ENCODE measurements at places on chromosomes 4 and X. TPM values are rescaled to one million over a fixed set of nuclear protein-coding genes. Genes with fewer than 3 reads are reported as not detected.

DNA sequence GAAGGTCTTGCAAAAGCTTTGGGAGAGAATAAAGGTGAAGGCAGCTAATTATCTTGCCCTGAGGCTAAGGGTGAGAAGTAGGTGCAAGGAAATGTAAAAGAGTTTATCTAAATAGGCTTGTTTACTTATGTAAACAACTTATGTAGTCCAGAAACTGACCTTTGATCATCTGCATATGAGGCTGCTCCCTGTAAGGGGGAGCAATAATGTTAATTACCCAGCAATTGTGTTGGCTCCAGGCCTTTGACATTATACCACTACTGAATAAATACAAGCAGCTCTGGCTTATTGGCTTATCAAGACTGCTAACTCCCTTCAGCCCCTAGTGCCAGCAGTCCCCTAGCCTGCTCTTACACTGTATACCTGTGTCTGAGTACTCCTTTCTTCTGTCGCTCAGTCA is 303.7 kb upstream of the GNPDA2 start:
- no peaks in the 10 kb centered on the region for H3K4me1 ChIP-seq
- DNase-seq, result no peak
- H3K4me3 ChIP-seq, result no peak overlapping the region

GRCh38 chr4:87949961-87950360 is 25.6 kb upstream of the SPP1 start:
- no peak overlapping the region for H3K4me3 ChIP-seq
- peaks cover 8% of the 10 kb centered on the region for H3K4me1 ChIP-seq
- peak; percentile 63 for DNase-seq
- H3K36me3 ChIP-seq, result no peaks in the 10 kb centered on the region

- no peak overlapping the region for H3K4me3 ChIP-seq
- DNase-seq, result no peak
- H3K4me1 ChIP-seq, result peaks cover 20% of the 10 kb centered on the region
- no peaks in the 10 kb centered on the region for H3K27me3 ChIP-seq
- H3K36me3 ChIP-seq, result no peaks in the 10 kb centered on the region
Observed at GRCh38 chr4:78780093-78780492, 3.9 kb downstream of the BMP2K start.

DNA sequence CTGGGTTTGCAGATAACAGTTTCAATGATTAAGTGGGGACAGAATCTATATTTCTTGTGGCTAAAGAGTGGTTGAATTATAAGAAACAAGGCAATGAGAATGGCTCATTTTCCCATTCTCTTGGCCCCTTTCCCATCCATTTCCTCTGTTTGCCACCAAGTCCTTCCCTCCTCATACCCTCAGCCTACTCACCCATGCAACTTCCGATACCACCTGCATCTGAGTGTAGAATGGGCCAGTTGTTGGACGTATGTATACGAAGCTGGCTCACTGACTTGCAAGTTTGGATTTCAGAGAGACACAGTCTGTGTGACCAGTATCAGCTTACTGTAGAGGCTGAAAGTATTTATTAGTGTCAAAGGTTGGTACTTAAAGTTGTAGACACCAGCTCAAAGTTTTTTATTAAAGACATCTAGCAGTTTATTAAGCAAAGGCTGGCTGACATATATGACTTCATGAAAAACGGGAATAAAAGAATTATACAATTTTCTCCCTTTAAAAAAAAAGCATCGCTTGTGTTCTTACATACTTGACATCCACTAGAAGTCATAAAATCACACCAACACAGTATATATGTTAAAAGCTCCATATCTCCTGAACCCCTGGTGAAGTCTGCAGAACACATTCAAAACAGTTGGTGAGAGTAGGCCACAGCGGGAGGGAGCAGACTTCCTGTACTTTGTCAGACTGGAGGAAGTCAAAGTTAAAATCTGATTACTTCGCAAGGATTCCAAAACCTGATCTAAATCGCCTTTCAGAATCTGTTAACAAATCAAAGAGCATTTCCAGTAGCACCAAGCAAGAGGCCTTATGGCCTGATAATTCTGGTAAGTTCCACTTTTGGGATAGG is 22.4 kb upstream of the STIM2 start:
- H3K4me1 ChIP-seq, result peaks cover 4% of the 10 kb centered on the region
- no peak overlapping the region for H3K4me3 ChIP-seq
- no peaks in the 10 kb centered on the region for H3K27me3 ChIP-seq
- peak; percentile 34 for DNase-seq
- no peaks in the 10 kb centered on the region for H3K36me3 ChIP-seq

DNA sequence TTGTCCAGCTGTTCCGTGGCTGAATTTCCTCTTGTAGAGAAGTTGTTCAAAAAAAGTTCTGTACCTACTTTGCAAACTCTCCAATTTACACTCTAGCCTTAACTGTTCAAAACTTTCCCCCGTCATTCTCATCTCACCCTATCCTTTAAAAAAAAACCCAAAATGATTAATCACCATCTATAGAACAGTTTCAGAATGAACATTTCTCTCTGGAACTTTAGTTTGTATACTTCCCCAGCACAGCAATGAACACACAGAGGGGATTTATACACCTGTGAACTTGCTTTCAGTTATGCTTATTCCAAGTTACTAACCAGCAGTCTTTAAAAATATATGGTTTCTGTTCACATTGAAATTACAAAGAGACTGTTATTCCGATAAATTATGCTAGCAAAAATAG is 1.2 kb downstream of the GEMIN8 start:
- no peaks in the 10 kb centered on the region for H3K27me3 ChIP-seq
- no peaks in the 10 kb centered on the region for H3K36me3 ChIP-seq
- no peak for DNase-seq
- H3K4me3 ChIP-seq, result peak overlapping the region; percentile 70

- peaks cover 2% of the 10 kb centered on the region for H3K4me1 ChIP-seq
- no peaks in the 10 kb centered on the region for H3K36me3 ChIP-seq
- H3K4me3 ChIP-seq, result no peak overlapping the region
- no peak for DNase-seq
Observed at GRCh38 chr4:173511787-173512361, 18.2 kb downstream of the HAND2 start.

- H3K27ac ChIP-seq, result no peak overlapping the region
- no peak for DNase-seq
- no peaks in the 10 kb centered on the region for H3K4me1 ChIP-seq
- H3K36me3 ChIP-seq, result no peaks in the 10 kb centered on the region
- H3K27me3 ChIP-seq, result no peaks in the 10 kb centered on the region
- H3K4me3 ChIP-seq, result no peak overlapping the region
Observed at GRCh38 chrX:19543951-19544381, 28.7 kb upstream of the MAP3K15 start.

GRCh38 chr4:187192266-187192665 is 468.6 kb upstream of the FAT1 start:
- no peaks in the 10 kb centered on the region for H3K4me1 ChIP-seq
- no peak for DNase-seq
- no peaks in the 10 kb centered on the region for H3K27me3 ChIP-seq
- no peak overlapping the region for H3K4me3 ChIP-seq

- H3K27me3 ChIP-seq, result no peaks in the 10 kb centered on the region
- DNase-seq, result no peak
- H3K4me1 ChIP-seq, result no peaks in the 10 kb centered on the region
- H3K36me3 ChIP-seq, result no peaks in the 10 kb centered on the region
Observed at GRCh38 chr4:53088152-53088551, 226.0 kb downstream of the RASL11B start.

- no peak overlapping the region for H3K4me3 ChIP-seq
- no peaks in the 10 kb centered on the region for H3K36me3 ChIP-seq
- no peaks in the 10 kb centered on the region for H3K27me3 ChIP-seq
- no peaks in the 10 kb centered on the region for H3K4me1 ChIP-seq
- no peak overlapping the region for H3K27ac ChIP-seq
Observed at GRCh38 chr4:37219242-37219641, 25.3 kb upstream of the NWD2 start.

- no peak overlapping the region for H3K27ac ChIP-seq
- H3K36me3 ChIP-seq, result no peaks in the 10 kb centered on the region
- DNase-seq, result no peak
- no peaks in the 10 kb centered on the region for H3K4me1 ChIP-seq
- peaks cover 36% of the 10 kb centered on the region for H3K27me3 ChIP-seq
- H3K4me3 ChIP-seq, result no peak overlapping the region
Observed at GRCh38 chr4:8893624-8894423, 22.2 kb upstream of the HMX1 start.

GRCh38 chrX:9586992-9587392 is 122.1 kb downstream of the TBL1X start:
- H3K27ac ChIP-seq, result no peak overlapping the region
- no peak for DNase-seq
- no peak overlapping the region for H3K4me3 ChIP-seq
- H3K4me1 ChIP-seq, result no peaks in the 10 kb centered on the region

GRCh38 chrX:40960041-40960440 is 125.2 kb upstream of the USP9X start:
- no peak for DNase-seq
- H3K27ac ChIP-seq, result no peak overlapping the region

GRCh38 chr4:173091362-173091761 is 77.2 kb upstream of the GALNT7 start:
- no peaks in the 10 kb centered on the region for H3K36me3 ChIP-seq
- no peak overlapping the region for H3K4me3 ChIP-seq
- H3K27me3 ChIP-seq, result no peaks in the 10 kb centered on the region
- no peak overlapping the region for H3K27ac ChIP-seq
- no peaks in the 10 kb centered on the region for H3K4me1 ChIP-seq

GRCh38 chrX:56233682-56234081 is 1.5 kb downstream of the KLF8 start:
- no peaks in the 10 kb centered on the region for H3K36me3 ChIP-seq
- no peak overlapping the region for H3K27ac ChIP-seq
- DNase-seq, result peak; percentile 0
- no peaks in the 10 kb centered on the region for H3K4me1 ChIP-seq
- no peak overlapping the region for H3K4me3 ChIP-seq
- peaks cover 2% of the 10 kb centered on the region for H3K27me3 ChIP-seq

GRCh38 chrX:154373340-154374306 is 811 bp downstream of the FLNA start:
- H3K4me3 ChIP-seq, result peak overlapping the region; percentile 79
- DNase-seq, result peak; percentile 67
- H3K36me3 ChIP-seq, result peaks cover 4% of the 10 kb centered on the region
- no peaks in the 10 kb centered on the region for H3K27me3 ChIP-seq

- peak; percentile 66 for DNase-seq
- H3K36me3 ChIP-seq, result peaks cover 4% of the 10 kb centered on the region
- no peak overlapping the region for H3K4me3 ChIP-seq
- peak overlapping the region; percentile 52 for H3K27ac ChIP-seq
- H3K4me1 ChIP-seq, result peaks cover 24% of the 10 kb centered on the region
Observed at GRCh38 chr4:15717086-15717485, 14.2 kb downstream of the BST1 start.

GRCh38 chr4:79467246-79467932 is 59.4 kb upstream of the GK2 start:
- H3K4me1 ChIP-seq, result no peaks in the 10 kb centered on the region
- H3K27ac ChIP-seq, result no peak overlapping the region
- no peaks in the 10 kb centered on the region for H3K36me3 ChIP-seq
- no peaks in the 10 kb centered on the region for H3K27me3 ChIP-seq

- no peaks in the 10 kb centered on the region for H3K27me3 ChIP-seq
- no peak overlapping the region for H3K27ac ChIP-seq
- H3K4me1 ChIP-seq, result no peaks in the 10 kb centered on the region
- H3K4me3 ChIP-seq, result no peak overlapping the region
- DNase-seq, result no peak
Observed at GRCh38 chr4:5972571-5972970, 45.7 kb downstream of the C4orf50 start.

GRCh38 chrX:118983513-118983912 is 9.1 kb downstream of the LONRF3 start:
- H3K4me1 ChIP-seq, result no peaks in the 10 kb centered on the region
- DNase-seq, result no peak
- H3K27me3 ChIP-seq, result no peaks in the 10 kb centered on the region
- no peaks in the 10 kb centered on the region for H3K36me3 ChIP-seq
- H3K27ac ChIP-seq, result no peak overlapping the region

GRCh38 chr4:184885602-184886001 is 59.8 kb upstream of the ACSL1 start:
- H3K27me3 ChIP-seq, result no peaks in the 10 kb centered on the region
- no peaks in the 10 kb centered on the region for H3K36me3 ChIP-seq
- no peak overlapping the region for H3K4me3 ChIP-seq

CDX4 gene
- not detected for total RNA-seq

FAM53A gene
- total RNA-seq, result 3.4 TPM

NSG1 gene
- total RNA-seq, result 10.6 TPM

VEGFC gene
- 24.2 TPM for total RNA-seq

RAB39B gene
- total RNA-seq, result 1.5 TPM

CTAG1B gene
- total RNA-seq, result not detected

DMP1 gene
- total RNA-seq, result 0.11 TPM
